Cortex of kidney (tissue), 1 donor: ENCODE measurements at places on chromosomes 6 and 20.

DNA sequence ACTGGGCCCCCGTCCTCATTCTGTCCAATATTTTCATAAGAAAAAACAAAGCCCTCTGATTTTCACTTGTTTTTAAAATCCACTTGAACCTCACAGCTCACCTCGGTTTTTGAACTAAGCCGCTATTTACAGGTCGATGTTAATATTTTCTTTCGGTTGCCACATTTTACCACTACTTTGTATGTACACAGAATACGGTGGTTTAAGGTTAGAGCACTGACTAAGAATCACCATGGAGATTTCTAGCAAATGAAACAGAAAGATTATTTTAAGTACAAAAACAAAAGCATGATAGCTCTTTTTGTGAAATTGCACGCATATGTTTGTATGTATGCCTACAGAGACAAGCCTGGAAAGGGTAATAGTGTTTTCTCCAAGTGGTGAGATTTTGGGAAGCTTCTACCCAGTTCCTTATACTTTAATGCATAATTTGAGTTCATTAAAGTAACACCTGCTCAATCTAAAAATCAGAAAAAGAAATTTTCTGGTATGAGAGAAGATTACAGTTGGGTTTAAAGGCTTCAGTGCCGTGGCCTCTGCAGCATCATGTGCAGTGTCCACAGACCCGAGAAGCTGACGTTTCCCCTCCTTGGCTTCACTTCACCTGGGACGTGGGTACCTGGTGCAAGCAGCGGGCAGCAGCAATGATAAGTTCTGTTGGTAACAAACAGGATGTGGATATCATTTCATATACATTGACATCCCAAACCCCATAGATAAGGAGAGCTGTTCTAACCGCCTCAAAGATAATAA lies 144.0 kb downstream of the UST start:
- no peak for DNase-seq

GRCh38 chr20:54134445-54135220 lies 39.2 kb downstream of the CYP24A1 start:
- no peak for DNase-seq

- no peak for DNase-seq
Measured at GRCh38 chr6:10582774-10583508, 61.8 kb downstream of the GCNT2 start.

- DNase-seq = no peak
Measured at GRCh38 chr20:13441388-13441787, 197.3 kb downstream of the TASP1 start.

GRCh38 chr6:5866547-5867051 lies 140.1 kb downstream of the NRN1 start:
- DNase-seq = no peak

GRCh38 chr20:61523145-61523544 lies 271.1 kb downstream of the CDH4 start:
- no peak for DNase-seq

- DNase-seq = no peak
Measured at GRCh38 chr20:17570347-17571152, 675 bp downstream of the DSTN start.

DNA sequence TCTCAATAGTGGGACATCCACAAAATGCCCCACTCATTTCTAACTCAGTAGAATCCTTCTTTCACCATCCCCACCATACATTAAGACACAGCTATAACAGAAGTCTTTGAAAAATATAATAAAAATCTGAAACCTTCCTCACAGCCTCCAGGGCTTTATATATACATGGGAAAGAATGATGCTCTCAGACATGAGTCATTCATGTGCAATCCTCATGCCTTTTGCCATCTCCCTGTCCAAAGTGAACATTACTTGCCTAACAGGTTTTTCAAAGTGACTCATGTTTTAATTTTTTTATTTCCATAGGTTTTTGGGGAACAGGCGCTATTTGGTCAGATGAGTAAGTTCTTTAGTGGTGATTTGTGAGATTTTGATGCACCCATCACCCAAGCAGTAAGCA lies 162.7 kb downstream of the RALGAPA2 start:
- DNase-seq = no peak

GRCh38 chr6:50721978-50722377 lies 8.7 kb downstream of the TFAP2D start:
- no peak for DNase-seq

DNA sequence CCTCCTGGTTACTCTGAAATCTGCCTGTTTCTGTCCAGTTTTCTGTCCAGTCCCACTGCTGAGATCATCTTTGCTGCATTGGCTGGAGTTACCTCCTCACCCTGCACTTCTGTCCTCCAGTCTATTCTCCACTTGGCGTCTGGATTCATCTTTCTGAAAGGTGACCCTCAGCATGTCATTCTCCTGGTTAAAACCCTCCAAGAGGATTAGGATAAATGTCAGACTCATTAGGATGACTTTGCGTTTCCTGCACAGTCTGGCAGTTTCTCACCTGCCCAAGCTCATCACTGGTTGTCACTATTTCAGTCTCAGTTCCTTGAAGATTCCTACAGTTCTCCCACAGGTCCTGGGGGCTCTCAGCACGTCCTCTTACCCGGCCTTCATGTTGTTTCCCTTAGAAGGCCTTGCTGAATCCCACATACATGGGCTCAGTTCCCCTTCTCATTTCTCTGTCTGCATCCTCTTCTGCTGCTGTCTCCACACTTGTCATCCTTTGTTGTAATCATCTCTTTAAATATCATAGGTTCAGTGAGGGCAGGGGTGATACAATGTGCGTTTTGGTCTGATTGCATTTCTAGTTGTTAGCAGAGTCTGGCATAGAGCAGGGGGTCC lies 374.8 kb downstream of the QKI start:
- DNase-seq = no peak

GRCh38 chr6:31580438-31580740 lies 1.8 kb downstream of the LTB start:
- DNase-seq = no peak

- no peak for DNase-seq
Measured at GRCh38 chr6:33414592-33415271, 3.2 kb downstream of the CUTA start.

DNA sequence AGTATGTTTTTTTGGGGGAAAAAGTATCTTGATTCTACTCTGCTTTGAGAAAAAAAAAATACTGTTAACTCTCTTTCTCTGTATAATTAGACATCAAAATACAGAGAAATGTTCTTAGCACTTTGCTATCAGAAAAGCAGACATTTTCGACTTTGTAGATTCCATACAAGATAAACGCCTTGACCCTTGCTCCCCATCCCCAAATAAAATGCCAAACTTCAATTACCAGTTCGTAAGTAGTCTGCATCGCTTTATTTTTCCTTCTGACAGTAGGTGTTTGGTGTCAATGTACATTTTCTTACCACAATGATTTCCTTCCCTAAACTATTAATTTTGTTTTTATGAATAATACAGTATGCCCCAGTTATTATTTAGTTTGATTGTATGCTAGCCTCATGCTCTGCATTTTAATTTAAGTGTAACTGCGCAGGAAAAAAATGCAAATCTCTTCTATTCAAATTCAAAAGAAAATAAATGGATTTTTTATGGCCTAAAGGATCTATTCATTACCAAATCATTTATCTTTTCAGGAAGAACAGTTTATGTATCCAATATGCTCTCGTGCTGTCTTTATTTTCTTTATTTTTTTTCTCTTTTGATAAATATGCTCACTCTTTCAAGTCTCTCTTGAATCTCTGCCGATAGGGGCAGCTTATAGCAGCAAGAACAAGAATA lies 84.8 kb upstream of the ZNF217 start:
- no peak for DNase-seq

- DNase-seq = no peak
Measured at GRCh38 chr20:57578476-57579165, 17.7 kb downstream of the PCK1 start.

- DNase-seq = no peak
Measured at GRCh38 chr6:38783443-38784228, 68.5 kb downstream of the DNAH8 start.

DNA sequence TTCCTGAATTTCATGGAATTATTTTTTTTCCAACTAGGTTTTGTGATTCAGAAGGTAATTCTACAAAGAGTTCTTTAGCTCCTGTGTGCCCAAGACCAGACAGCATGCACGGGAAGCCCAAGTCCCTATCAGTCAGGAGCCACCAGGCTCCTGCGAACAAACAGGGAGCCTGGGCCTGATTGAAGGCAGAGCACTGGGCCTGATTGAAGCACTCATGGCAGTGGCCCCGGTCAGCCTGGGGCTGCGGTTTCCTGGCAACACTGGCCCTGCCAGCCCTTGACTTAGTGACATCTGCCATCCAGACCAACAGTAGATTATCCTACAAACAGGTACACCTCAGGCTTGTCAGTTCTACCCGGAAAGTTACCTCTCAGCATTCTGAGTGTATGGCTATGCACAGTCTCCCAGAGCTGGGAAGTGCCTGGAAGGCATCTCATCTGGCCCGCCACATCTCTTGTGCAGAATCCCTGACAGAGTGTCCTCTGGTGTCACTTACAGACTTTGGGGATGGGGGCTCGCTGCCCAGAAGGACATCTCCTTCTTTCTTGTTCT lies 133.8 kb downstream of the VEGFA start:
- no peak for DNase-seq

DNA sequence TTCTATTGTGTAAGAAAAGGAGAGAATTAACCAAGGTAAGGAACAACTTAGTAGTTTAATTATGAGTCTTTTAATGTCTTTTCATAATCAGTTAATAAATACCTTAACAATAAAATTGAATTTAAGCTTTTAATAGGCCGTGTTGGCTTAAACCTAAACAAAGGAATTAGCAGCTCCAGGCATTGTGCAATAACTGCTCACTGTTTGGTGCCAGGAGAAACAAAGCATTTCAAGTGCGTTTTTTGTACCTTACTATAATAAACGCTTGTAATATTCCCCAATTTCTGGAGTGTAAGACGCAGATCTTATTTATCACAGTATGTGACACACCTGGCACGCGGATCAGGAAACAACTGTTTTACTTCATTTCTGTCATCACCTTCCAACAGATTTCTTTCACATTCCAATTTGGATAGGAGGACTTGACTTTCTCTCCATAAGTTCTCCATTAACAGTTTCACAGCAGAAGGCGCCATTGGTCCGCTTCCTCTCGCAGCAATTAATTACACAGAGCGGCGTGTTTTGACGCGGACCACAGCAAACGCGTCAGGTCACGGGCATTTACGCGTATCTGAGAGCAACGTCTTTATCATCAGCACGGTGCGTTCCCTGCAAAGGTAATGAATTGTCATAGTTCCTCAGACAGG lies 335.8 kb upstream of the NT5E start:
- no peak for DNase-seq

DNA sequence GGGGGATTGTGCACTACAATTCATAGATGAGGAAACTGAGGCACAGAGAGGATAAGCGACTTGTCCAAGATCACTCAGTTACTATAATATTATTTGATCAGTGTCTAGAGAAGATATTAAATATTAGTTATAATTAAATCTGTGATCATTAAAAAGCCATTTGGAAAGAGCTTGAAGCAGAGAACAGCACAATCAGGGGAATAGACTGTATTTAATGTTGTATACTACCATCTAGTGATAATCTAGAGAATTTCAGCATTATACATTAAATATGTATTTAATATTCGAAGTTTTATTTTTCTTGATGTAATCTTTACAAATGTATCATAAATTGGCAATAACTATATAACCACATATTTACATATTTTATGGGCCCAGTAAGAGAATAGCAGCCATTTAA lies 20.1 kb upstream of the MTCL3 start:
- no peak for DNase-seq

DNA sequence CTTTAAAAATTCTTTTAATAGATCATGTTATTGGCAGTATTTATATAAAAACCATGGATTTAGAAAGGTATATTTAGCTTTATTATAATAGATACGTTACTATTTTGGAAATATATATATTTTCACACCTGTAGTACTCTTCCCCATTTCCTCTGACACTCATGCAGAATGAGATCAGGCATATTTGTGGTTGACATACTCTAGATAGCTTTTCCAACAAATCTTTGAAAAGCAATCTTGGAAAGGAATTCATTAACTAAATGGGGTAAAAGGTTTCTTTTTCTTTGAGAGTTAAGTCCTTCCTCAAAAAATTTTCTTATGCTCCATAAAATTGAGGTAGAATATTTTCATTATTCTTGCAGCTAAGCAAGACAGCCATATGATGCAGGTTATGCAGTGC lies 14.5 kb downstream of the ASF1A start:
- DNase-seq = no peak

GRCh38 chr6:2355150-2355549 lies 109.7 kb upstream of the GMDS start:
- no peak for DNase-seq

GRCh38 chr20:12113468-12114371 lies 196.0 kb downstream of the BTBD3 start:
- DNase-seq = no peak

DNA sequence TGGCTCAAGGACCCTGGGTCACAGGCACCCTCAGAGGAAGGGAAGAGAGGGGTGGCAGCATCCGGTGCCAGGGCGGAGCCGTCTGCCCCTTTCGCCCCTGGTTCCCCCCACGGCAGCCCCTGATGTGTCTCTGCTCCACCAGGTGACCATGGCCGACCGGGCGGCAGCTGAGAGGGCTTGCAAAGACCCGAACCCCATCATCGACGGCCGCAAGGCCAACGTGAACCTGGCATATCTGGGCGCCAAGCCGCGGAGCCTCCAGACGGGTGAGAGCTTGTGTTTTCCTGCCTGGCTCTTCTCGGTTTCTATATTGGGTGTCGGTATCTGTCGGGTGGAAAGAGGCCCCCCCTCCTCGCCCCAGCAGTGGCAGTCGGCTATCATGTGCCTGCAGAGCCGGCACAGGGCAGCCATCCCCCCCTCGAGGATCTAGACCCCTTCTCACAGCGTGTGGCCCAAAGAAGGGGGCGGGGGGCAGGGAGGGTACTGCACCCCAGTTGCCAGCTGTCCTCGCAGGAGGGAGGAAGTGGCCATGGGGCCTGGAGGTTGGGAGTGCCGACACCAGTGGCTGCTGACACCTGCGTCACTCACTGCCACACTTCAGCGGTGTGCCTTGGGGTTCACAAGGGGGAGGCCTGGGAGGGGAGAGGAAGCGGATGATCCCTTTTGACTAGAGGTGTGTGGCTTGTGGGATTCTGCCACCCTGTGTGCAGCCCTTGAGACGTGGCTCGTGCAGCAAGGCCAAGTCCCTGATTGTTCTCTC lies 1.5 kb downstream of the RBM38 start:
- DNase-seq = no peak

DNA sequence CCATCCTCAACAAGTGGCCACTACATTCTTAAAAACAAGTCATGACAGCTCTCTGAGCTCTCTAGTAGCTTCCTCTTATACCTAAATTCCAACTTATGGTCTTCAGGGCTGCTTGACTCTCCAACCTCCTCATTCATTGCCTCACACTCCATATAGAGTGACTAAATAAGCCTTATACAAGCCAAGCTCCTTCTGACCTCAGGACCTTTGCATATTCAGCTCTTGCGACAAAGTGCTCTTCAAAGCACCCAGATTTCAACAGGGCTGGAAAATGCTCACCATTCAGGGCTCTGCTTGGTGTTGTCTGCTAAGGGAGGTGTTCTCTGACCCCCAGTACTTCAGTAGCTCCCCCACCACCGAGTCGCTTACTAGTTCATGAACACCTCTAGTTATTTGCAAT lies 3.7 kb downstream of the TREML2 start:
- DNase-seq = no peak

- no peak for DNase-seq
Measured at GRCh38 chr20:61640131-61640870, 388.2 kb downstream of the CDH4 start.

- no peak for DNase-seq
Measured at GRCh38 chr6:146886587-146887446, 288.0 kb downstream of the ADGB start.
